ENCODE measurements at places on chromosomes 3 and 15.
A peak's percentile ranks its signal among the peaks of the same experiment; 100 is the strongest.

GRCh38 chr15:49814709-49815108 lies 193.9 kb downstream of the DTWD1 start:
- DNase-seq = no peak

DNA sequence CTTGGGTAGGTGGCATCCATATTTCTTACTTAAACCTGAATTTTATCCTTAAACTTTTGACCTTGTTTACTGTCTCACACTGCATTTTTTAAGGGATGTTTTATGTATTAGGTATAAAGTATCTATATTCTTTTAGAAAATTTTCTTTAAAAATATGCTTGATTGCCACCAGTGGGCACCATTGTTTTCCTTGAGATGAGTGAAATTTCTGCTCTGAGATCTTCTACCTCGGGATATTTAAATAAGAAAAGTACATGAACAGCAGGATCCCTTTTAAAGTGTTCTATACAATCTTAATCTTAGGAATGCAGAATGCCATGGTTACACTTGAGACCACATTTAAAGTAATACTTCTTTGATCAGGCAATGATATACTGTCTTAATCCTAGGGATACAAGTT lies 108.7 kb downstream of the SLMAP start:
- DNase-seq = no peak

- DNase-seq = no peak
Measured at GRCh38 chr3:105430455-105430854, 63.7 kb downstream of the ALCAM start.

GRCh38 chr3:193029800-193030199 lies 112.1 kb upstream of the MB21D2 start:
- DNase-seq = no peak

GRCh38 chr15:34514251-34514670 lies 69.2 kb downstream of the GOLGA8B start:
- no peak for DNase-seq

GRCh38 chr15:42133886-42134502 lies 22.4 kb downstream of the PLA2G4F start:
- peak; percentile 11 for DNase-seq
